Lower lobe of right lung (tissue), 2 donors: ENCODE measurements at places on chromosomes 4 and X. TPM values are rescaled to one million over a fixed set of nuclear protein-coding genes. Genes with fewer than 3 reads are reported as not detected.

Gene CXXC4
- total RNA-seq: 1.9 TPM

Gene MAPK10
- 30.7 TPM for total RNA-seq

DNA sequence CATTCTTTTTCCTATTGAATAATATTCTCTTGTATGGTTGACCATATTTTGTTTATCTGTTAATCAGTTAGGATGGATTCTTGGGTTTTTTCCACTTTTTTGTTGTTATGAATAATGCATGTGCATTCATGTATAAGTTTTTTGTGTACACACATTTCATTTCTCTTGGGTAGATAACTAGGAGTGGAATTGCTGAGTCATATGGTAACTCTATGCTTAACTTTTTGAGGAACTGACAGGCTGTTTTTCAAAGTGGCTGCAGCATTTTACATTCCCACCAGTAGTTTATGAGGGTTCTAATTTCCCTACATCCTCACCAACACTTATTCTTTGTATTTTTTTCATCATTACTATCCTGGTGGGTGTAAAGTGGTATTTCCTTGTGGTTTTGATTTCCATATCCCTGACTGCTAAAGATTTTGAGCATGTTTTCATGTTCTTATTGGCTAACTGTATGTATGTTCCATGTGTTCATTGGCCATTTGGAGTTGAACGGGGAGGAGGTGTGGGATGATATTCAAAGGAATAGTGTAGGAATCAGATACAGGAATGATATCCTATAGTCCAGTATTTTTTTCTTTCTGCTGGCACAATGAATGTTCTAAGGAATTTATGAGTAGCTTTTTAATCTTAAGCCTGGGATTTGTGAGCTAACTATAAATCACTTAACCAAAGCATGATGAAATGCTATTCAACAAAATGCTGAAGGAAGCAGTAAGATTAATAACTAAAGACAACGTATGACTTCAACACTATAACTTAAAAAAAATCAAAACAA, 114.3 kb downstream of the AMELX start:
- no peak overlapping the region for H3K4me3 ChIP-seq
- H3K27me3 ChIP-seq: no peaks in the 10 kb centered on the region
- no peak overlapping the region for H3K27ac ChIP-seq
- DNase-seq: no peak
- no peaks in the 10 kb centered on the region for H3K4me1 ChIP-seq

- H3K4me1 ChIP-seq: no peaks in the 10 kb centered on the region
- no peaks in the 10 kb centered on the region for H3K36me3 ChIP-seq
- H3K27ac ChIP-seq: no peak overlapping the region
Observed at GRCh38 chr4:6191448-6192130, 8.8 kb downstream of the JAKMIP1 start.
